Karpas-422 (cell line): ENCODE measurements at places on chromosomes 13 and 19.
A peak's percentile ranks its signal among the peaks of the same experiment; 100 is the strongest.

DNA sequence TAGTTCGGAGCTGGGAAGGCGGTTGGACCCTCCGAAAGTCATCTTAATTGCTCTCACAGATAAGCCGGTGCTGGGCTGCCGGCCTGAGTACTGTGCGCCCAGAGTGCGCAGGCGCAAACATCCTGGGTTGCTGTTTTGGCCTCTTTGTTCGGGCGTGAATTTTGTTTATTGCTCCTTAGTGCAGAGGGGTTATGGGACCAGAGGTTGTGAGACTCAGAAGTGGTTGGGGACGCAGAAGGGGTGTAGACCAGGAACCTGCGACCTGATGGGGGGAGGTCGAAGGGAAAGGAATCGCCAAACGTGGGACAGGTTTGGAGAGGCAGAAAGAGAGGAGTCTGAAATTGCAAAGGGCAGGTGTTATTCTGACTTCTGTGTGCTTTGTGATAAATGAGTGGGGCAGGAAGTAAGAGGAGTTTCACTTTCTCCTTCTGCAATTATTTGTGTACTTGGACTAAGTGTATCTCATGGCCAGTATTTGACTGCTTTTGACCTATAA lies 607 bp upstream of the ZNF566 start:
- peak; percentile 96 for DNase-seq

DNA sequence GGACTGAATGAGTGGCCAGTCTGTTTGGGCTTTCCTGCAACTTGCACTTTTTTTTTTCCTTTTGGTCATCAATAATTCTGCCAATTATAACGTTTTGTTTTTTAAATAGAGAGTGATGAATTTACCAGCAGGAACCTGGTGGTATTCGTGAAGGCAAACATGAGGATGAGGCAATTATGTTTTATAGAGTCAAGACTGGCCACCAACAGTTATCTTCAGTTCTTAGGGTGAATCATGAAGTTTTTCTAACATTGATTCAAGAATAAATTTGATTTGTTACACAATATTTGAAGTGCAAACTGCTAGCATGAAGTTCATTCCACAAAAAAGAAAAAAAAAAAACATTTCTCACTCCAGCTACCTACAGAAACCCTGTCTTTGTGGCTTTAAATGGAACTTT lies 244.5 kb downstream of the SPRY2 start:
- DNase-seq = no peak

DNA sequence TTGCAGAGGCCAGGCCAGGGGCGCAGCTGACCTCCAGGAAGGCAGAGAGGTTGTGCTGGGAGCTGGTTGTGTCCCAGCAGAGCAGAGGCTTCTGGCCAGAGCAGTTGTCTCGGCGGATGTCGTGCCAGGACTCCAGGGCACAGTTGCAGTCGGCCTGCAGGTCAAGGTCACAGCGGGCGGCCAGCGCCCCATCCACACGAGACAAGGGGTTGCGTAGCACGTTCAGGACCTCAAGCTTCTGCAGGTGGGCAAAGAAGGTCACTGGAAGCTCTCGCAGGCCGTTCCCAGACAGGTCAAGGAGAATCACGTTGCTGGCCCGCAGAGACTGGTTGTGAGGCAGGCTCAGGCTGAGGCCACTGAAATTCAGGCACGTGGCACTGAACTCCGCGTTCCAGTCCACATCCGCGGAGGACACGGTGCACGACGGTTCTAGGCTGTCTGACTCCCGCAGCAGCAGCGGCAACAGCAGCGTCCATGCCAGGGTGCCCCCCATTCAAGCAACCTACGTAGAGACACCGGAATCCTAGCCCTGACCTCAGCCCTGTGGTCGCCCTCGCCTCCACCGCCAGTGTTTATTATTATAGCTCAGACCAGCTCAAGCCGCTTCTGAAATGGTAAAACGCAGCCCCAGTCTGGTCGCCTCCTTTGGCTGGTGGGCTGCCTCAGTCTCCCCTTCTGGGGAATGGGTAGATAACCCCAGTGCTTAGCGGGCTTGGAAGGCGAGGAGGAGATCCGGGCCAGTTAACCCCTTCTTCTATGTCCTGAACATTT lies 766 bp downstream of the LRRC25 start:
- no peak for DNase-seq

DNA sequence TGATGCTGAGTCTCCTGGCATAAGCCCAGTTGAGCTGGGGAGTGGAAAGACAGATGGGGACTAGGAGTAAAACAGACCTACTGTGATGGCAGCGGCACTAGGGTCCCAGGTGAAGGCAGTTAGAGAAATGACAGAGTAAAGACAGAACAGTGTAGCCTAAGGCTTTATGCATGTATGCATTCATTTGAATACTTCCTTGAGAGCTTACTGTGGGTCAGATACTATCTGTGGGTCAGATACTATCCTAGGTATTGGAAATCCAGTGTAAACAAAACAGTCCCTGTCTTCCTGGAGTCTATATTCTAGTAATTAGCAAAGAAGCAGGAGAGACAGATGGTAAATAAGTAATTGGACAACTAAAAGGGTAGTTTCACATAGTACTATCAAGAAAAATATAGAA lies 73.7 kb upstream of the LRCH1 start:
- no peak for DNase-seq

DNA sequence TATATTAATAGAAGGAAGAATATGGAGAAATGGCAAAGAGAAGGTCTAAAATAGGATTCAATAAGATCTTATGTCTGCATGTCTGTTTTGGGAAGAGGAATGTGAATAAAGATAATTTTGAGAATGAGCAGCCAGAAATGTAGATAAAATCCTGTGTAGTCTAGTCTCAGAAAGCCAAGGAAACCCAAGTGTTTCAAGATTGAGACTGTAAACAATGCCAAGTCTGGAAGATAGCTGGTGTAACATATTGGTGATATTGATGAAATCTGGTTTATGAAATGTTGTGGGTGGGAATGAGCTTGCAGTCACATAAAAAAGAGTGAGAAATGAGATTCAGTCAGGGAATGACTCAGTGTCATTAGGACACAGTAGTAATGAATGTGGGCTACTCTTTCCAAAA lies 1180.3 kb upstream of the PCDH20 start:
- DNase-seq = no peak
